ENCODE measurements at places on chromosomes 4 and X.
A peak's percentile ranks its signal among the peaks of the same experiment; 100 is the strongest.

- no peak for DNase-seq
Measured at GRCh38 chrX:87098477-87098876, 419.1 kb upstream of the KLHL4 start.

DNA sequence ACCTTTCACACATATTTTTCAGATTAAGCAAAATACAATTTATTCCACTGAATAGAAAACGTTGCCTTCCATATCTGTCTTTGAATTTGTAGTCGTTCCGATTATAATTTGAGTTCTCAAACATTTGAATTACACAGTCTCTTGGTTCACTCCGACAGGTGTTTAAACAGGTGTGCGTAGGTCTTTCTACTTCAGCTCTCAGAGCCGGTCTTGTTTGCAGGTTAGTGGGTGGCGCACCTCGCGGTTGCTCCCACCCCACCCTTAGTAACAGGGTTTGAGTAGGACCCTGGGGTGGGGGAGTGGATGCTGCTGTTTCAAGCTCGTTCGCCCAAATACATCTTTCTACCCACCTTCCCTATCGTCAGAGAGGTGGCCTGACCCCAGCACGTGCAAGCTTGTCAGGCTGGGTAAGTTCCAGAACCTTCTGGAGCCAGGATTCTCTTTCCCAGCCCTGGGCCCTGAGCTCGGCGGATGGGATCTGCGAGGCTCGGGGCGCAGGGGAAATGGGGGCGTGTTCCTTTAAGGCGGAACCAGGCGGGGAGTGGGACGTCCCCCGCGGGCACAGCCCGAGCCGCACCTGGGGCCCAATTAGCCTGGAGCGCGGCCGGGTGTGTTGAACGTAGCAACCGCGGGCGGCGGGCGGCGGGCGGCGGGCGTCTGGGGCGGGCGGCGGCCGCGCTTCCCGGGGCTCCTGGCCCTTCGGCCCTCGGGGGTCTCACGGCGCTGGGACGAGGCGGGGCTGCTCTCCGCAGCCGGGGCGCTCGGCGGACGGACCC is at the start of gene FAM149A:
TSS of gene FAM149A (plus strand) at position 591 of the 776 bp plus-strand sequence.
- DNase-seq, result peak; percentile 40

GRCh38 chrX:30821116-30821515 is 67.9 kb downstream of the TAB3 start:
- DNase-seq, result no peak

GRCh38 chr4:33031328-33031727 is 2311.2 kb downstream of the PCDH7 start:
- DNase-seq, result no peak

- DNase-seq, result no peak
Measured at GRCh38 chr4:142095886-142096605, 459.7 kb downstream of the IL15 start.

- DNase-seq, result no peak
Measured at GRCh38 chr4:23485801-23486200, 404.0 kb downstream of the PPARGC1A start.

GRCh38 chr4:138560448-138560847 is 318.3 kb upstream of the SLC7A11 start:
- no peak for DNase-seq

DNA sequence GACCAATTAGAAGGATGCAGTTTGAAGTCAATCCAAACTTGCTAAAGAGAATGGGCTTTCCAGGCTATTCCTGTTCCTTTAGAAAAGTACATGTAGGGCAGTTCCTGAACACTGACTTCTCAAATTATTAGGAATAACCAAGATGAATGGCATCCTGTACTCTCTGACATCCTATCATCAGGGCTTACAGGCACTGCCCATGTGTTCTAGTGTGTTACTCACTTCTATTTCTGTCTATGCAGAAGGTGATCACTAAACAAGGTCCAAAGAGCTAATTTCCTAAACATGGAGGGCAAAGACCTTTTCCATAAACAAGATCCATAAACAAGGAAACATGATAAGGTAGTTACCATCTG is 53.6 kb downstream of the AWAT2 start:
- no peak for DNase-seq

DNA sequence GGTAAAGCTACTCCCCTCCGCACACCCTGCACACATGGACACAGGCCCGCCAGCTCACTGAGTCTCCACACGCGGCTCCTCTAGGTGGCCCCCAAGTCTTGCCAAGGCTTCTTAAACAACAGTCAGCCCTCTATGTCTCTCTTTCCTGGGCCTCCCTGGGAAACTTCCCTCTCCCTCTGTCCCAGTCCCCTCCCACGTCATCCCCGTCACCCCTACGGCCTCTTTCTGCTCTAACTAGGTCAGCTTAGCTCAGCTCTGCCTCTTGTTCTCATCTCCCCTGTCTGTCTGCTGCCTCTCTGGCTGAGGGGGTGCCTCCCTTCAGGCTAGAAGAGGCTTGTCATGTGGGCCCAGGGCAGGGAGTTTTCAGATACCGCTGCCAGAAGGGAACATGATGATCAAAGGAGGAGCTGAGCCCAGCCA is 38.8 kb downstream of the SEPTIN6 start:
- no peak for DNase-seq

DNA sequence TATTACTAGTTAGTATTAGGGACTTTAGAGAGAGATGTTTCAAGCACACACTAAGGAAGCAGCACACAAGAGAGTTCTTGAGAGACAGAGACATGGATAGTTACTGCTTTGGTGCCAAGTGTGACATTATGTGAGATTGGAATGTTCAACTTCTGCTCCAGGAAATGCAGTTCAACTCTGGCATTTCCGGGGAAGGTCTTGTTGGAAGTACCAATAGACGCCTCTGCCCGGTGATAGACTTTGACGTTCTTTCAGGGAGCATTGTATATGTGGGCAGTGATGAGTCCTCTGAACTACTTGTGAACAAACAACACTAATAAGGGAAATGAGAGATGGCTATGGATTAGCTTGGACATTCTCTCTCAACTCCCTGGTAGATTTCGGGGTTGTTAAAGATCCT is 638.1 kb upstream of the BOD1L1 start:
- no peak for DNase-seq

GRCh38 chr4:123345935-123346300 is 50.7 kb upstream of the SPRY1 start:
- DNase-seq, result no peak

DNA sequence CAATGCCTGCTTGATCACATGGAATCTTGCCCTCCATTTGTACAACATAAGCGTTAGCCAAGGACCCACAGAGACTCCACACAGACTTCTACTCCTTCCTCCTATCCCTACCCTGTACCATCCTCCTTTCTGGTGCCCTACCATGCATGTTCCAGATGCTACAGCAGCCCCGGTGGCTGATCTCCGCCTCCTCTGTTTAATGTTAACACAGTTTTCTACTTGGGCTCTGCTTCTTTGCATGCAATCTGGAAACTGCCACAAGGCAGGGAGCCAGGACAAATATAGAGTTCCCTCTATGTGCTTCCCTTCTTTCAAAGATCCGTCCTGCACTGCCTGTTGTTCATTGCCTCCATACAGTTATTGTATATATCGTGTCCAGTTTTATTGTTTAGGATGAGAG is 368.6 kb upstream of the TENM3 start:
- DNase-seq, result no peak

DNA sequence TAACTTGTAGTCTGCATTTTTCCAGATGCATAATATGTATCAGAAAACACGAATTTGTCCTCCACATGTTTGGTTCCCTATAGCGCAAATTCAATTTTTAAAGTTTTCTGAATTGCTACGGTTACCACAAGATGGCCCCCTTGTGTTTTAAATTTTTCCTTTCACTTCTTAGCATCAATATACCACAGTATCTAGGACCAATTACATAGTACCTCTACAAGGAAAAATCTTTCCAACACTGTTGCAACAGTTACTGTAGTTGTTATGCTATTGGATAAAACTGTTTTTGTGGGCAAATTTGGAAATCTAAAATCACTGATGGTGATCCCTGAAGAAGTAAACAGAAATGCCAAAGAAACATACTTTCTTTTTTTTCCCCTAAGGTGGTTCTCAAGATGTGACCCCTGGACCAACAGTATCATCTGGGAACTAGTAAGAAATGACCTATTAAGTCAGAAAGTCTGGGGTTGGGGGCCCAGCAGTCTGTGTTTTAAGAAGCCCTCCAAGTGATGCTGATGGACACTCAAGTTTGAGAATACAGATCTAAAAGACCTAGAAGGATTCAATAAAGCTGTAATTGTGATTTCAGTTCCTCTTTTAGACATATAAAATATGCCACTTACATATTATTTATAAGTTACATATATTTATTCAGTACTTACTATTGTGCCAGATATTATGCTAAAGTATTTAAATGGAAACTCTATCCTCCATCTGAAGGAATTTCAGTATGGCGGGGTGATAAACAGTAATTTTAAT is 3.1 kb downstream of the ZGRF1 start:
- DNase-seq, result no peak

DNA sequence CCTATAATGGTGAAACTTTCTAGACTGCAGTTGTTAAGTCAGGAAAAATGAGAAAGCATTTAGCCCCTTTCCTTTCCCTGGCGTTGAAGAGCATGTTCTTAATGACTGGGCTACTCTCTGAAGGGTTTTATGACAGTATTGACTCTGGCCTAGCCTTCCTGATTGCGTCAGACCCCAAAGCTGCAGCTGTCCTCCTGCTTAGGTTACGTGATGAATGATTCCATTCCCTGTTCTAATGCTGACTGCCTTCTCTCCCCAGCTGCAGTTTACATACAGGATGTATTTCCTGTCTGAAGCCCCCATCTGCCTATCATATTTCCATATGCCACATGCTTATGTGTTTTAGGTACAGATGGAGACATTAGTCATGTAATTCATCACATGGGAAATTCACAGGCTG is 105.8 kb upstream of the EGFL6 start:
- DNase-seq, result no peak

GRCh38 chr4:16916719-16917337 is 18.4 kb upstream of the LDB2 start:
- peak; percentile 76 for DNase-seq

GRCh38 chr4:150682126-150682525 is 100.2 kb downstream of the MAB21L2 start:
- DNase-seq, result no peak
